Airway epithelial cell (primary cell): ENCODE measurements at places on chromosomes 12 and 14. TPM values are rescaled to one million over a fixed set of nuclear protein-coding genes. Genes with fewer than 3 reads are reported as not detected.

Gene TMEM229B
- 2.1 and 2.2 TPM in 2 replicates for total RNA-seq

Gene OR5AU1
- not detected in 2 replicates for total RNA-seq

Gene TECPR2
- total RNA-seq: 6.3 and 8.0 TPM in 2 replicates

Gene ASCL1
- not detected in 2 replicates for total RNA-seq

Gene GZMB
- not detected in 2 replicates for total RNA-seq

Gene B3GNT4
- 2.7 and 3.4 TPM in 2 replicates for total RNA-seq

Gene IL31
- not detected in 2 replicates for total RNA-seq

Gene WNT1
- total RNA-seq: not detected in 2 replicates

Gene SDR9C7
- 4.5 and 5.1 TPM in 2 replicates for total RNA-seq

Gene SLC22A17
- 3.8 and 5.4 TPM in 2 replicates for total RNA-seq
